ENCODE measurements at places on chromosomes 13 and 19.

DNA sequence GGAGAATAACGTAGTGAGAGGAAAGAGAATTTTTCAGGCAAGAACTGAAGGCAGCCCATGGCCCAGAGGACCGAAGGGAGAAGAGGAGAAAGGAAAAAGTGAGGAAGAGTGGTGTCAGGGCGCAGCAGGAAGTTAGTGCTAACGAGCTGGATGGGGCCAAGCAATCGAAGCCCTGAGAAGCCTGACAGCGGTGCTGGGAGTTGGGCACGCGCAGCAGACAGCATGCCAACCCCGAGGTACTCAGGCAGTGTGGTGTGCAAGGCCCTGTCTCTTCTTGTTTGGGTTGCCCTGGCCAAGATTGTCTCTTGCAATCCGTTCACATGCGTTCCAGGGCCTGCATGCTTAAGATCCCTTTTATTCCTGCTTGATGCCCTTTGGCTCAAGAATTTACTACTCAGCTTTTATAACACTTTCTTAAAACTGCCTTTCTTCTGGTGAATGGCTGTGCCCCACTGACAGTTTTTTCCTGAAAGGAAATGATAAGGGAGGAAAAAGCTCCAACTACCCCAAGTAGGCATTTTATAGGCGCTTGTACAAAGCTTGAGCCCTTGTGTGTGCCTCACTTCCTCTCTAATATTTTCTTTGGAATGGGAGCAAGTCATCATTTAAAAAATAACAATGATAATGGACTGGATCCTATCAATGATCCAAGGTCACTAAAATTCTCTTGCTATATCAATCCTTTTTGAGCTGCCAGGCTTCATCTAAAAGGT is 115.4 kb downstream of the FLT1 start:
- H3K36me3 ChIP-seq, result no peaks in the 10 kb centered on the region
- DNase-seq, result no peak
- no peaks in the 10 kb centered on the region for H3K4me1 ChIP-seq
- no peak overlapping the region for H3K27ac ChIP-seq
- no peaks in the 10 kb centered on the region for H3K27me3 ChIP-seq
- H3K4me3 ChIP-seq, result no peak overlapping the region

DNA sequence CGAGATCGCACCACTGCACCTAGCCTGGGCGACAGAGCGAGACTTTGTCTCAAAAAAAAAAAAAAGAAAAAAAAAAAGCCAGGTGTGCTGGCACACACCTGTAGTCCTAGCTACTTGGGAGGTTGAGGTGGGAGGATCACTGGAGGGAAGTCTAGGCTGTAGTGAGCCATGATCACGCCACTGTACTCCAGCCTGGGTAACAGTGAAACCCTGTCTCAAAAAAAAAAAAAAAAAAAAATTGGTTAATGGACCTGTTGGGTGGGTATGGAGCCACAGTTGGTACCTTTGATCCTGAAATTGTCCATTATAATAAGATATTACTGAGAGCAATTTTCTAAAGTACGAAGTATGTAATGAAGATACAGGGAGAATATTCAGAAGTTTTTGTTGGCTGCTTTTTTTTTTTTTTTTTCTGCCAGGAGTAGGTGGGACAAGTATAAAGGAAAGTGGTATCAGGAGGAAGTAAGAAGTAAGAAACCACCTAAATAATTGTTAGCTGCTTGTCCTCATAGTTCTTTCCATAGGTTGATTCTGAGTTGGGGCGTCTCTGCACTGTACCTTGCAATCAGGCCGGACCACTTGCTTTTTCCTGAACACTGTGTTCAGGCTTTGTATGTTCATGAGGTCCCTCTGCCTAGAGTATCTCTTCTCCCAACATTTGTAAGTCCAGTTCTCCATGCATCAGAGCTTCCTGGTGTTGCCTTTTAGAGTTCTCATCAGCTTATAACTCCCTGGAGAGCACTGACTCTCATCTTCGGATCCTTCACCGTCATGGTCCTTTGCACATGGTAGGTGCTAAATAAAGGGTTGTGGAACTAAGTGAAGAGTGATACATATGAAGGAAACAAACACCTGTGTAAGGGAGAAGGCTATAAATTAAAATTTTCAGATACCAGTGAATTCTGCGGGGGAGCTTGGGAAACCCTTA is 31.7 kb downstream of the ARHGAP35 start:
- no peaks in the 10 kb centered on the region for H3K4me1 ChIP-seq
- no peak overlapping the region for H3K4me3 ChIP-seq
- H3K27me3 ChIP-seq, result no peaks in the 10 kb centered on the region
- H3K36me3 ChIP-seq, result no peaks in the 10 kb centered on the region

GRCh38 chr13:94272038-94272437 is 207.4 kb downstream of the DCT start:
- H3K4me1 ChIP-seq, result no peaks in the 10 kb centered on the region
- no peak overlapping the region for H3K27ac ChIP-seq
- no peaks in the 10 kb centered on the region for H3K36me3 ChIP-seq
- H3K4me3 ChIP-seq, result no peak overlapping the region

DNA sequence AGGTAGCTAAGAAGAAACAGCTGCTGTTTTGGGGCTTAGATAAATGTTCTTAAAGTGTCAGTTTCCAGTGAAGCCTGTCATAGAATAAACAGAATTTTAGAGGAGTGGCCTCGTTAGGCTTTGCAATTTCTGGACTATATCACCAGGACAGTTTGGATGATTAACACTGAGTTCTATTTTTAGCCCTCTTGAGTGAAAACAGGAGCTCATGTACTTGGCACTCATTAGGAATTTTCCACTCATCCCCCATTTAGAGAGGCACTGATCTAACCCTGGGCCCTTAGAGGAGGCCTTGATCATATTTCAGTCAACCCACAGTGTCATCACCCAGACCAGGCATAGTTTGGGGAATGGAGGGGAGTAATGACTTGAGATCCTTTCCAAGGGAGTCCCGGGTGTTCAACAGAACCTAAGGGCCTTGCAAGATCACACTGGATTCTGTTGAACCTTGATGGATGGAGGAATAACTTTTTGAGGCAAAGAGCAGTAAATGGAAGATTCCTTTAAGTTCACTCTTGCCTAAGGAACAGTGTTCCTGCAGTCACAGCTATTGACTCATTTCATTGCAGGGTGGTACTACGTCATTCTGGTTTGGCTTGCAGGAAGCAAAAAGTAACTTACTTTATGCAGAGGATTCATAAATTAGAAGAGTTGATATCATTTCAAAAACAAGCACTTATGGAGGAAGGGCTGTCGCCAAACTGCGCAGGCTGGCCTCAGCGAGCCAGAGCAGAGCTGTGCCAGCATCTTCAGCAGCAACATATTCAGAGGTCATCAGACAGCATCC is 160.2 kb downstream of the SLC7A1 start:
- no peaks in the 10 kb centered on the region for H3K4me1 ChIP-seq
- H3K4me3 ChIP-seq, result no peak overlapping the region
- H3K27me3 ChIP-seq, result no peaks in the 10 kb centered on the region
- DNase-seq, result no peak

DNA sequence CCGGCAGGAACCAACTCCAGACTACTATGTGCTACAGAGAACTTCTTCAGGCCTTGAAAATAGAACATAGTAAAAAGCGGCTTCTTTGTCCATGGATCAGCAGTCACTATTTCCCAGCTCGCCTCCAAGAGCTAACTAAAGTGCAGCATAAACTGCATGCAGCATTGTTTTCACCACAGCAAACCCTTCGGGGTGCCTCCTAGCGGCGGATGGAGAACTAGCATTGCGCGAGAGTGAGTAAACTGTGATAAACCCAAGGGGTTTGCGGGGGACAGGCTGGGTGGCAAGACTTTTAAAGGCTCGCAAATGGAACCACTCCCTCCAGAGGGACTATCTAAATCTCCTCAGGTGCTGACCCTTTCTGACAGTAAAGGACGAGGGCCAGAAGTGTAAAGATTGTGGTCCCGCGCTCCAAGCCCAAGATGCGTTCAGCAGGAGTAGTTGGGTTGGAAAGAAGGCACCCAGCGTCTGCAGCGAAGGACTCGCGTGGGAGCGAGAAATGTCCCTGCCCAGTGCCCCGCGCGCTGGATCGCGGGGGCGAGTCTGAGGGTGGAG is 21.5 kb upstream of the SGCG start:
- no peaks in the 10 kb centered on the region for H3K36me3 ChIP-seq
- no peak for DNase-seq
- H3K27me3 ChIP-seq, result peaks cover 5% of the 10 kb centered on the region
- no peak overlapping the region for H3K4me3 ChIP-seq

- peaks cover 10% of the 10 kb centered on the region for H3K36me3 ChIP-seq
- no peak overlapping the region for H3K27ac ChIP-seq
- no peak overlapping the region for H3K4me3 ChIP-seq
- no peak for DNase-seq
These were observed 106.8 kb downstream of the STOML3 start for GRCh38 chr13:38883783-38884182.

DNA sequence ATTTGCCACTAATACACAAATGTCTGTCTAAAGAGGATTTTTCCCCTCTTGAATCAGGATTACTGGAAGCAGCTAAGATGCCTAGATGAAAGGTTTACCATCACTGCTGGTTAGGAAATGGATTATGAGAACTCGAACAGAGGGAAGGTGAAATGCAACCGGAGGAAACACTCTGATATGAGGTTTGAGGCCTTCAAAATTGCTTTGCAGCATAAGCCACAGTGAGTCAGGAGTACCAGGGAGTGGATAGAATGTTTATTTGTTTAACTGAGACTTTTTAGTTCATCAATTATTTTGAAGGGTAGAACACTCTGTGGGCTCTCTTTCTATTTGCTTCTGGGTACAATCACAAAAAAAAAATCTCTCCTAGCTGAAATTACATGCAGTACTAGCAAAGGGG is 18.1 kb downstream of the CDADC1 start:
- no peak for DNase-seq
- H3K4me3 ChIP-seq, result no peak overlapping the region
- H3K27ac ChIP-seq, result no peak overlapping the region
- H3K4me1 ChIP-seq, result no peaks in the 10 kb centered on the region
- H3K36me3 ChIP-seq, result peaks cover 6% of the 10 kb centered on the region
- no peaks in the 10 kb centered on the region for H3K27me3 ChIP-seq

GRCh38 chr19:13270514-13271105 is 120.4 kb downstream of the IER2 start:
- no peaks in the 10 kb centered on the region for H3K36me3 ChIP-seq
- no peaks in the 10 kb centered on the region for H3K27me3 ChIP-seq
- no peak for DNase-seq
- H3K4me3 ChIP-seq, result no peak overlapping the region
- no peaks in the 10 kb centered on the region for H3K4me1 ChIP-seq
- no peak overlapping the region for H3K27ac ChIP-seq

DNA sequence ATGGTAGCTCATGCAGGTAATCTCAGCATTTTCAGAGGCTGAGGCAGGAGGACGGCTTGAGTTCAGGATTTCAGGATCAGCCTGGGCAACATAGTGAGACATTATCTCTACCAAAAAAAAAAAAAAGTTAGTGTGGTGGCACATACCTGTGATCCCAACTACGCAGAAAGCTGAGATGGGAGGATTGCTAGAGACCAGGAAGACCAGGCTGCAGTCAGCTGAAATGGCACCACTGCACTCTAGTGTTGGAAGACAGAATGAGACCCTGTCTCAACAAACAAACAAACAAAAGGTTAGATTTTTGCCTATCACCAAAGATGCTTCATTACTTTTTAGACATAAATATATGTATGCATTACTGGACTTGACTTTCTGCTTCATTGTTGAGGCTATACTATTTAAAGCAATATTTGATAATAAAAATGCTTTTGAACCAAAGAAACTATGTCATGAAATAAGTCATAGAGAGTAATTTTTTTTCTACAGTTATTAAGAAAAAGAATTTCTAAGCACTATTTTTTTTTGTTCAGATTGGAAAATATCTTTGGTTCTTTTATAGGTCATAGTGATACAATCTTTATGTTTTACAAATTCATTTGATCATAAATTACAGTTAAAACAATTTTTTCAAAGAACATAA is 1180.1 kb upstream of the ATXN8OS start:
- no peak overlapping the region for H3K4me3 ChIP-seq
- DNase-seq, result no peak
- no peaks in the 10 kb centered on the region for H3K4me1 ChIP-seq
- H3K27ac ChIP-seq, result no peak overlapping the region

DNA sequence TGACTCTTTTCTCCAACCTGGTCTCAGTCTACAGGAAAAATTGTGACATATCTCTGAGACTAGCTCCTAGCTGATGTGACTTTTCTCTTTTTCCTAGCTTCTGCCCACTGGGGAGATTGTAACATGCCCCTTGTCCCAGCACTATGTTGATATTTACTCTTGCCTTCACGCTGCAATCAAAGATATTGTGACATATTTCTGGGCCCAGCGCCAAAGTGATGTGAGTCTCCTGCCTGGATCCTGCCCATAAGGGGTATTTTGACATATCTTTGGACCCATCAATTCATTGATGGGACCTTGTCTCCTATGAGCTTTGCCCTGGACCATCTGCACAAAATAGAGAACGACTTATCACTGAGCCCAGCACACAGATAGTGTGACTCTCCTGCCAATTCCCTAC is 41.1 kb downstream of the ZNF729 start:
- H3K27ac ChIP-seq, result no peak overlapping the region
- H3K36me3 ChIP-seq, result no peaks in the 10 kb centered on the region
- no peak overlapping the region for H3K4me3 ChIP-seq
- no peaks in the 10 kb centered on the region for H3K27me3 ChIP-seq
- no peaks in the 10 kb centered on the region for H3K4me1 ChIP-seq
- DNase-seq, result no peak

GRCh38 chr13:98476106-98476505 is 100.8 kb downstream of the STK24 start:
- H3K4me1 ChIP-seq, result peaks cover 25% of the 10 kb centered on the region
- no peaks in the 10 kb centered on the region for H3K27me3 ChIP-seq
- H3K4me3 ChIP-seq, result no peak overlapping the region
- H3K36me3 ChIP-seq, result no peaks in the 10 kb centered on the region
- DNase-seq, result peak; percentile 32
- H3K27ac ChIP-seq, result peak overlapping the region; percentile 64

GRCh38 chr13:33797622-33798021 is 20.3 kb upstream of the RFC3 start:
- no peak overlapping the region for H3K27ac ChIP-seq
- H3K27me3 ChIP-seq, result no peaks in the 10 kb centered on the region
- H3K4me1 ChIP-seq, result no peaks in the 10 kb centered on the region
- no peak overlapping the region for H3K4me3 ChIP-seq
- DNase-seq, result no peak

GRCh38 chr19:2014731-2015607 is 545 bp downstream of the BTBD2 start:
- H3K36me3 ChIP-seq, result no peaks in the 10 kb centered on the region
- DNase-seq, result peak; percentile 65
- H3K4me1 ChIP-seq, result no peaks in the 10 kb centered on the region
- H3K27me3 ChIP-seq, result no peaks in the 10 kb centered on the region
- H3K27ac ChIP-seq, result no peak overlapping the region

- no peak overlapping the region for H3K4me3 ChIP-seq
- no peaks in the 10 kb centered on the region for H3K36me3 ChIP-seq
- no peaks in the 10 kb centered on the region for H3K27me3 ChIP-seq
- H3K4me1 ChIP-seq, result no peaks in the 10 kb centered on the region
These were observed 7.8 kb downstream of the ZSCAN5B start for GRCh38 chr19:56189785-56190184.

GRCh38 chr13:40341096-40341471 is 325.4 kb downstream of the FOXO1 start:
- no peaks in the 10 kb centered on the region for H3K36me3 ChIP-seq
- H3K27ac ChIP-seq, result no peak overlapping the region
- no peak overlapping the region for H3K4me3 ChIP-seq
- no peaks in the 10 kb centered on the region for H3K27me3 ChIP-seq
- DNase-seq, result no peak

GRCh38 chr13:67515895-67516294 is 285.8 kb upstream of the PCDH9 start:
- no peak overlapping the region for H3K27ac ChIP-seq
- no peak overlapping the region for H3K4me3 ChIP-seq
- no peaks in the 10 kb centered on the region for H3K4me1 ChIP-seq
- H3K36me3 ChIP-seq, result no peaks in the 10 kb centered on the region
- DNase-seq, result no peak

All from pancreas (tissue), 10 donors.